ENCODE measurements at places on chromosomes 1 and 21.

GRCh38 chr21:38905752-38906151, 100.0 kb downstream of the ETS2 start:
- no peak for DNase-seq

GRCh38 chr21:45417951-45418300, 13.0 kb downstream of the COL18A1 start:
- DNase-seq = no peak

DNA sequence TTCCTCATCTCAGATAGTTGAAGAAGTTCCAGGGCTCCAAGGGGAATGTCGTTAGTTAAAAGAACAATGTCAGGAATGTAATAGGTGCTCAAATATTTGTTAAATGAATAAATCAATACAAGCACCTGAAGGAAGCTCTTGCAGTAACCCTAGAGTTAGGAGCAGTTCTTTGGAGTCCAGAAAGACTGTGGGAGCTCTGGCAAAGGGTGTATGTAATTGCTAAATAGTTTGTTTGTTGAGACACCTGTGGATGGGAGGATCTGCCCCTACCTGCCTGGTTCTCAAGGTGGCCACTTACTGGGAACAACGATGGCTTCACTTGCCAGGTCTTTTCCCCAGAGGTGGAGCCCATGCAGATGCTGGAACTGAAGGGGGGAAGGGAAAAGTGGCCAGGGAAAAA, 27.5 kb upstream of the JUN start:
- DNase-seq = no peak

GRCh38 chr1:240539769-240540414, 72.1 kb downstream of the GREM2 start:
- DNase-seq = no peak

GRCh38 chr1:83791821-83792437, 207.0 kb downstream of the TTLL7 start:
- no peak for DNase-seq

- peak; percentile 46 for DNase-seq
These were observed 944 bp upstream of the AGO3 start for GRCh38 chr1:35929730-35930592.

DNA sequence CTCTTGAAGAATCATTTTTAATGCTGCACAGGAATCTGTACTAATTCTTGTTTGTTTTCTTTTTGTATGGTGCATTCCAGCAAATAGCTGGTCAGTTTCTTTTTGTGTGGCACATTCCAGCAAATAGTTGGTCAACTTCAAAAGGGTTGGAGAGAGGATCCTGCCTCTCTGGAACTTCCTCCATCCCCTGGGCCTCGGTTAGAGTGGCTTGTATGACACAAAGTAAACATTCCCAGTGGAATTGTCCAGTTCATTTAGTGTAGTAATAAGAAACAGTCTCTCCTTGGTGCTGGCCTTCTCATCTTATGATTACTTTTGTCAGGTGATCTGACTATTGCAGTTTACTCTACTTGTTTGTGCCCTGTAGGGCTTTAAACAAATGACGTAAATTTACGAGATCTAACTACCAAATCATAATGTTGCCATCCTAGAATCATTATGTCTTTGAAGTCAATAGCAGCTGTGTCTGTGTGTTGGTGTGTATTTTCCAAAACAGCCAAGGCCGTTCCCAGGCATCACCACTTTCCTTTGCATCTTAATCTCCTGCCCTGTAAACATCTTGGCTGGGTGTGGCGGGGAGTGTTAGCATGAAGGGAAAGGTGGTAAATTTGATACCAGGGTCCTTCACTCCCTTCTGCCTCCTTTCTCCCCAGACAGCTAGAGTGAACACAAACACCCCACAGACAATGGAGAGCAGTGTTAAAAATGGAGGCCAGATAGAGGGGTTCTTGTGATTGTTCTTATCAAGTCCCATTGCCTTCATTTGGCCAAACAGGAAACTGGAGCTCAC, 77.9 kb downstream of the CDC7 start:
- DNase-seq = no peak

- DNase-seq = no peak
These were observed 3.9 kb upstream of the PCNX2 start for GRCh38 chr1:233299450-233299849.

DNA sequence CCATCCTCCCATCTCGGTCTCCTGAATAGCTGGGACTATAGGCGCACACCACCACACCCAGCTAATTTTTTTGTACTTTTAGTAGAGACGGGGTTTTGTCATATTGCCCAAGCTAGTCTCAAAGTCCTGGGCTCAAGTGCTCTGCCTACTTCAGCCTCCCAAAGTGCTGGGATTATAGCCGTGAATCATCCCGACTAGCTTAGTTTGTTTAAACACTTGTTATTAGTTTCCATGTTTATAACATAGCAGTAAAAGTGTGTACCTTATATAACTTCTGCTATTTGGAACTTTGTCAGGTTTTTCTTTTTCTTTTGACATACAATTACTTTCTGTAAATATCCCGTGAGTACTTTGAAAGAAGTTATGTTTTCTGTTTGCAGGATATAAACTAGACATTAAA, 60.6 kb upstream of the C1orf21 start:
- DNase-seq = no peak

All from GM12865 (cell line).